ENCODE measurements at places on chromosomes 7 and 10. TPM values are rescaled to one million over a fixed set of nuclear protein-coding genes. Genes with fewer than 3 reads are reported as not detected.

C10orf105 gene
- 0.51 TPM for polyA plus RNA-seq

DNA sequence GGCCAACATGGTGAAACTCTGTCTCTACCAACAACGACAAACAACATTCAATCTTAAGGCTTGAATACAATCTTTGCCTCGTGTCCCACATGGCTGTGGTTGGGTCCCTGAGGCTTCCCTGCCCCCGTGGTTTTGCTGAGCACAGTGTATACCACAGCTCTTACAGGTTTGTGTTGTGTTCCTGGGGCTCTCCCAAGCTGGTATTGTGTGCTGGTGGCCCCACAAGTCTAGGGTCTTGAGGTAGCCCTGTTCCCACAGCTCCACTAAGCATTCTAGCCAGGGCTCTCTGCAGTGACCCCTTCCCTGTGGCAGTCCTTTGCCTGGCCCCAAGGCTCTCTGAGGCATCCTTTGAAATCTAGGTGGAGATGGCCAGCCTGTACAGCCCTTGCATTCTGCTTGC lies 68.0 kb upstream of the CCNY start:
- no peak for DNase-seq

ZNF511 gene
- 43.1 TPM for polyA plus RNA-seq

DNA sequence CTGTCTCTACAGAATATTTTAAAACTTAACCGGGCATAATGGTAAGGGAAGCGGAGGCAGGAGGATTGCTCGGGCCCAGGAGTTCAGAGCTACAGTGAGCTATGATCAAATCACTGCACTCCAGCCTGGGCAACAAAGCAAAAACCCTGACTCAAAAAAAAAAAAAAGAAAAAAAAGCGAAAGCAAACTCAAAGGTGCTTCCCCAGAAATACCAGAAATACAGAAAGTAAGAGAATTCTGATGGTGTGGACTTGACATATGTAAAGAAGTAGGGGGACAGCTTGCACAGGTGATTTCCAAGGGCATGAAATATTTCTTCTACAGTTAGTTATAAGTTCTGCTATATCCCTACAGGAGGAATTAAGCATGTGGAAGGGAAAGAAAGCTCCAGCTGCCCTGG lies 69.7 kb upstream of the APBB1IP start:
- no peak for DNase-seq

KIF11 gene
- polyA plus RNA-seq = 61.5 TPM

SEMA3D gene
- 44.4 TPM for polyA plus RNA-seq

- DNase-seq = no peak
Observed at GRCh38 chr10:62450912-62451610, 76.9 kb downstream of the ZNF365 start.

ZDHHC6 gene
- polyA plus RNA-seq = 67.4 TPM

STEAP1 gene
- 2.6 TPM for polyA plus RNA-seq

- no peak for DNase-seq
Observed at GRCh38 chr10:117166418-117167345, 28.6 kb upstream of the VAX1 start.

AKR1C2 gene
- 8.2 TPM for polyA plus RNA-seq

- DNase-seq = peak; percentile 33
Observed at GRCh38 chr10:784403-785088, 95.1 kb upstream of the DIP2C start.

DNA sequence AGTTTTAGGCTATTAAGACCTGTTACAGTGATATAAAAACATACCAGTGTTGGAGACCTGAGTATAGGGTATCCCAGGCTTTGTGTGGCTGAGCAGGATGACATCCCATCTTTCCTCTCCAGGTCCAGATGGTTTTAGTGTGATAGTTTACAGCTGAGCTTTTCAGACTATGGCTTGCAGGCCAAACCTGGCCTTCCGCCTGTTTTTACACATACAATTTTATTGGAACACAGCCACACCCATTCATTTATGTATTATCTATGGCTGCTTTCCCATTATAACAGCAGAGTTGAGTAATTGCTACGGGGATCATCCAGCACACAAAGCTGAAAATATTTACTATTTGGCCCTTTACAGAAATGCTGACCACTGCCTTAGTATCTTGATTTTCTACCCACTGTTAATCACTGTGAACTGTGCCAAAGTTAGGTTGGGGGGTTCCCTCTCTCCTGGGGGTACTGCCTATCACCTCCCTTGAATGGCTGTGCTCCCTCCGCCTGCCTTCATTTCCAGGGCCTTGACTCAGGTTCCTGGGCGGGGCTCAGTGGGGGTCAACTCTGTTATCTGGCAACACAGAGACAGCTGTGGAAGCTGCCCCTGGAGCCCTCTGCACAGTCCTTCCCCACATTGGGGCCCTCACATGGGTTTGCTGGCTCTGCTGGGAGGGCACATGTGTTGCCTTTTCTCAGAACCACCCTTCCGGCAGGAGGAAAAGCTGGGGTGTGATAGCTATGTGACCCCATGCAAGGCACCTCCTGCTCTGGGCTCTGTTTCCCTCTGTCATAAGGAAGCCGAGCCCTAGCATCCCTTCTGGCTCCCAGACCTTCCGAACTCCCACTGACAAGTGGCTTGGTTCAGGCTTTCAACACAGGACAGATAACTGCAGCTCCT lies 40.3 kb upstream of the SH2D4B start:
- peak; percentile 78 for DNase-seq

DNA sequence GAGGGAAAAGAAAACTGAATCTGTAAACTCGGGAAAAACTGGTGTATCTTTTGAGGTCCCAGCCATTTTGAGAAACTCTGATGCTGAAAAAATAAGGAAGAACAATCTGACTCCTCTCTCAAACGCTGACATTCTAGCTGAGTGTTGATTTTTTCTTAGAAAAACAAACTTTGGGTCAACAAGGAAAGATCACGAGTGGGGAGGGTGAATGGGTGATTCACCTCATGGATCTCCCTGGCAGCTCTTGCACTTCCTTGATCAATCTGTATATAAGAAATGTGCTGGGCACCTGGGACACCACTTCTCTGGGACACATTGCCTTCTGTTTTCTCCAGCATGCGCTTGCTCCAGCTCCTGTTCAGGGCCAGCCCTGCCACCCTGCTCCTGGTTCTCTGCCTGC lies at the start of gene PIP:
Gene PIP (plus strand): TSS at position 297 of the 400 bp plus-strand sequence. CDS start 40 bp downstream, at position 337.
- no peak for DNase-seq

PLEKHS1 gene
- polyA plus RNA-seq = 0.13 TPM

GIMAP1 gene
- polyA plus RNA-seq = 5.6 TPM

Measured in right lung (tissue), 10 donors.